ENCODE measurements at places on chromosomes 16 and 17.
A peak's percentile ranks its signal among the peaks of the same experiment; 100 is the strongest.

- no peak overlapping the region for H3K4me3 ChIP-seq
- DNase-seq = no peak
- H3K27me3 ChIP-seq = peaks cover 24% of the 10 kb centered on the region
- H3K27ac ChIP-seq = no peak overlapping the region
- no peaks in the 10 kb centered on the region for H3K4me1 ChIP-seq
These were observed 39.8 kb downstream of the TNFRSF13B start for GRCh38 chr17:16932156-16932555.

DNA sequence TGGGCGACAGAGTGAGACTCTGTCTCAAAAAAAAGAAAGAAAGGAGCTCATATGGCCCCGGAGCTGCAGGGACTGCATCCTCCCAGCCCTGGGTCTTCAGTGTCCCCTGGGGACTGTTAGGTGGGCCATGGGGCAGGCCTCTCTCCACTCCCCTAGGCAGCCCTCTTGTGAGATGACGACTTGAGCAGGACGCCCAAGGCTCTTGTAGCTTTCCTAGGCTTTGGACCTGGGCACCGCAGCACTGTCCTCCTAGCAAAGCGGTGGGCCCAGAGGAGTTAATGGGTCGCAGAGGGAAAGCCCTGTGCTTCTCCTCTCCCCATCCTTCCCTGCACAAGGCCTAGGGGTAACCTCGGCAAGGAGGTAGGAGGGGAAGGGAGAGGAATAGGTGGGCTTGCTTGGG, 202.2 kb downstream of the NTN1 start:
- H3K27me3 ChIP-seq = no peaks in the 10 kb centered on the region
- no peak for DNase-seq
- H3K4me3 ChIP-seq = no peak overlapping the region
- no peaks in the 10 kb centered on the region for H3K36me3 ChIP-seq
- H3K27ac ChIP-seq = no peak overlapping the region

DNA sequence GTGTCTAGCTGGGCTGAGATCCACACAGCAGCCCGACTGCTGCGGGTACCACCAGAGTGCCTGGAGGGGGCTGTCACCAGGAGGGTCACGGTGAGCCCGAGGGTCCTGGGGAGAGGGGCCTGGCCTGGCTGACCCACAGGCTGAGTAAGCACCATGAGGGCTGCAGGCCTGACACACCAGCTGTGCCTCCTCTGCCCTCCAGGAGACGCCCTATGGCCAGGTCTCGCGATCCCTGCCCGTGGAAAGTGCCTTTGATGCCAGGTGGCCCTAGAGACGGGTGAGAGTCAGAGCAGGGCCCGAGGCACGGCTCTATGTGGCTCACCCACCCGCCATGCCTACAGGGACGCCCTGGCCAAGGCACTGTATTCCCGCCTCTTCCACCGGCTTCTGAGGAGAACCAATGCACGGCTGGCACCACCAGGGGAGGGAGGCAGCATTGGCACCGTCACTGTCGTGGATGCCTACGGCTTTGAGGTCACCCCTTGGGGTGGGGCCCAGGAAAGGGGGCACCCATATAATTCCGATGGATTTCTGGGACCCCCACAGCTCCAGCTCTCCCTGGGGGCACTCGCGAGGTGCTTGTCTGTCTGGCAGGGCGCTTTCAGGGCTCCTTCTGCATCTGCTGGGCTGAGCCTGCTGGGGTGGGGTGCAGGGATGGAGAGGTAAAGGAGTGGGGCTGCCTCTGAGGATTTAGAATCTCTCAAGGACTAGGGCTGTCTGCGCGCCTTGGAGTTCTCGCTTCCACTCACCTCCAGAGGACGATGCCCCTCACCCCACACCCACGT, 7.1 kb downstream of the MYO15B start:
- no peaks in the 10 kb centered on the region for H3K4me1 ChIP-seq
- H3K27ac ChIP-seq = no peak overlapping the region
- H3K27me3 ChIP-seq = peaks cover 35% of the 10 kb centered on the region
- H3K36me3 ChIP-seq = no peaks in the 10 kb centered on the region
- H3K4me3 ChIP-seq = no peak overlapping the region
- DNase-seq = no peak

- DNase-seq = peak; percentile 69
- no peaks in the 10 kb centered on the region for H3K27me3 ChIP-seq
- H3K27ac ChIP-seq = peak overlapping the region; percentile 90
- H3K36me3 ChIP-seq = no peaks in the 10 kb centered on the region
- H3K4me1 ChIP-seq = peaks cover 18% of the 10 kb centered on the region
These were observed 3.3 kb downstream of the HOXB2 start for GRCh38 chr17:48541577-48542113.

GRCh38 chr16:49462362-49462988, 88.9 kb downstream of the C16orf78 start:
- DNase-seq = no peak
- H3K4me1 ChIP-seq = no peaks in the 10 kb centered on the region
- H3K36me3 ChIP-seq = no peaks in the 10 kb centered on the region
- no peak overlapping the region for H3K4me3 ChIP-seq

GRCh38 chr17:9044772-9045463, 23.6 kb downstream of the NTN1 start:
- H3K36me3 ChIP-seq = no peaks in the 10 kb centered on the region
- no peaks in the 10 kb centered on the region for H3K27me3 ChIP-seq
- peak overlapping the region; percentile 17 for H3K27ac ChIP-seq

DNA sequence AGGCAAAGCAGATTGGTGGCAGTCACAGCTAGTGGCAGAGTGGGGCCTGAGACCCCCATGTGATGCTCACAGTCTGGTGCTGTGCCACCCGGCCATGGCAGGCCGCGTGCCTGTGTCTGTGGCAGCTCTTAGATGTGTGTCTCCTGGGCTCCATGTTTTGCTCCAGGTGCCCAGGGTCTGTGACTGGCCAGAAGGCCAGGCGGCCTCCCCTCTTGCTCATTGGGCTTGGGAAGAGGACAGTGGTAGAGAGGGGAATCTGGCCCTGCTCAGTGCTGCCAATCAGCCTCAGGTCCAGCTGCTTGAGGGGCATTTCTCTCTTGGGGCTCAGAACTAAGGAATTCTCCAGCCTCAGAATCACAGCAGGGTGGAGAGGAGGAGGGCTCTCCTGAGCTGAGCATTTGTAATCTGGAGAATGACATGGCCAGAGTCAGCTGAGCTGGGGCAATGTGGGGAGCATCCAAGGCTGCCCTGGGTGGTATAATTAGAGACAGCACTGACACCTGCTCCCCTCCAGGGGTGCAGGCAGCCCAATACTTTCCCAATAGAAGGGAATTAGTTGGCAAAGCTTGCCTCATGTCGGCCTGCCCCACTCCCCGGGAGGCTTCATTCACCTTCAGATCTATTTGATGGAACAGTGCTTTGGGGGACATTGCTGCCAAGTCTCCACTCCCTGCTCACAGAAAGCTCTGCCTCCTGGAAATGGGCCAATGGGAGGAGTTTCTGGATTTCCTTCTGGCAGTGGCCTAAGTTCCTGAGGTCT, 2.7 kb upstream of the LASP1NB start:
- H3K36me3 ChIP-seq = no peaks in the 10 kb centered on the region
- peaks cover 15% of the 10 kb centered on the region for H3K4me1 ChIP-seq
- no peak overlapping the region for H3K27ac ChIP-seq
- no peaks in the 10 kb centered on the region for H3K27me3 ChIP-seq
- peak; percentile 63 for DNase-seq

- no peak overlapping the region for H3K4me3 ChIP-seq
- peak; percentile 62 for DNase-seq
- no peaks in the 10 kb centered on the region for H3K36me3 ChIP-seq
These were observed 126.0 kb downstream of the RAB11FIP4 start for GRCh38 chr17:31517524-31517923.

- H3K4me1 ChIP-seq = no peaks in the 10 kb centered on the region
- peaks cover 26% of the 10 kb centered on the region for H3K27me3 ChIP-seq
- H3K36me3 ChIP-seq = no peaks in the 10 kb centered on the region
- no peak overlapping the region for H3K27ac ChIP-seq
- no peak overlapping the region for H3K4me3 ChIP-seq
These were observed 279.5 kb upstream of the MYOCD start for GRCh38 chr17:12386225-12386624.

DNA sequence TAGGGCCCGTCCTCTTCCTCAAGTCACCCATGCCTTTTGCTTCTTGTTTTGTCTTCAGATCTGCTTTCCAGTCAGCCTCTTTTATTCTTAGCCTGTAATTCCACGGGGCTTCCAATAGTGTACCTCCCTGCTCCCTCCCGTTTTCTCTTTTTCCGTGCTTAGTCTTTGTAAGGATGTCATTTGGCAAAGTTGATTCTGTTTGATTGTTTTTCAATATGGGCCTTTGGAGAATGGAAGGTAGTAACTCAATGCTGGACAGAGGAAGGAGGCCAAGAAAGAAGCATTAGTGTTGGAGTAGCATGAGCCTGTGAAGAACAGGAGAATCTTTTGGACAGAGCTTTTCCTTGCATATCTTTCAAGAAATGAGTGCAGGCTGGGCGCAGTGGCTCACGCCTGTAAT, 6.5 kb downstream of the WWP2 start:
- peaks cover 7% of the 10 kb centered on the region for H3K4me1 ChIP-seq
- no peaks in the 10 kb centered on the region for H3K36me3 ChIP-seq
- no peak overlapping the region for H3K4me3 ChIP-seq
- DNase-seq = no peak
- no peak overlapping the region for H3K27ac ChIP-seq

GRCh38 chr17:73650140-73650539, 5.9 kb upstream of the SDK2 start:
- H3K36me3 ChIP-seq = no peaks in the 10 kb centered on the region
- DNase-seq = peak; percentile 43
- 0 out of 2 replicates have a peak, but pooled peaks cover 3% of the 10 kb centered on the region for H3K27me3 ChIP-seq
- no peak overlapping the region for H3K27ac ChIP-seq

DNA sequence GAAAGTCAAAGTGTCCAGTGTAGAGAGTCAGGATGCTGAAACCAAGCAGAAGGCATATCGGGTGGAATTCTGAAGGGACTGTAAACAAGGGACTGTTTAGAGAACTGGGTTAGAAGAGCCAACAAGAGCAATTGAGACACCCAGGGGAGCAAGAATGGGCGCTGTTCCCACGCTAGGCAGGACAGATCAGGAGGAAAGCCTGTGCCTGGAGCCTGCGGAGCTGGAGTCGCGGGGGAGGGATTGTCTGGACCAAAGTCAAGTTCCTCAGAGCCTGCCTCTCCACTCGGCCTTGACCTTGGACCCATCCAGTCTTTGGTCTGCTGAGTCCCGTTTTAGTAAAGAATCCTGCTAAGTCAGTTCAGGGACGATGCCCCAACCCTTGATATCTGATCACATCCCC, 14.7 kb upstream of the KLHL36 start:
- no peaks in the 10 kb centered on the region for H3K27me3 ChIP-seq
- no peak for DNase-seq
- H3K4me1 ChIP-seq = peaks cover 5% of the 10 kb centered on the region
- H3K36me3 ChIP-seq = no peaks in the 10 kb centered on the region
- H3K4me3 ChIP-seq = no peak overlapping the region

GRCh38 chr16:74611721-74612120, 4.8 kb upstream of the GLG1 start:
- H3K36me3 ChIP-seq = no peaks in the 10 kb centered on the region
- H3K4me3 ChIP-seq = no peak overlapping the region
- H3K27me3 ChIP-seq = no peaks in the 10 kb centered on the region
- no peak for DNase-seq
- no peak overlapping the region for H3K27ac ChIP-seq
- H3K4me1 ChIP-seq = 0 out of 2 replicates have a peak, but pooled peaks cover 3% of the 10 kb centered on the region

DNA sequence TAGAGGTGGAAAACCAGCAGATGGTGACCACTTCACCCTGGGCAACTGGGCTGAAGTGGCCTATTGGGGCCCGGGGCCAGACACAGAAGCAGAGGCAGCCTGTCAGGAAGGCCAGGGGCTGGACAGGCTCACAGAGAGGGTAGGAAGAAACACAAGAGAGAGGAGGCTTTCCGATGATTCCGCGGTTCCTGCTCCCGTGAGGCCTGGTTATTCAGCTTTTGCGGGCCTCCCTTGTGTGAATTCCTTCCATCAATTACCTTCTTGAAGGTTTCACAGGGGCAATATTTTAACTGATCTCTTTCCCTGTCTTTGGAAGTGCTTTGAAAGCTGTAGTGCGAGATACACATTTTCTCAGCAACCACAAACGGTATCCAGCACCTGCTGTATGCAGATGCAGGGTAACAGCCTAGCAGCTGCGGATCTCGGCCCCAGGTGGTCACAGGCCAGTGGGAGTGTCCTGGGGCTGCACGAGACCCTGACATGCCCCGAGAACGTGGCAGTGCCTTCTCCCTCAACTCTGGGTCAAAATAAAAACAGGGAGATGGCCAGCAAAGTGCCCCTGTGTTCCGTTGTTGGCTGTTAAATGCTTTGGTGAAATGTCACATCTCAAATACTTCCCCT, 11.6 kb upstream of the CMIP start:
- no peaks in the 10 kb centered on the region for H3K27me3 ChIP-seq
- H3K36me3 ChIP-seq = no peaks in the 10 kb centered on the region
- H3K27ac ChIP-seq = no peak overlapping the region

DNA sequence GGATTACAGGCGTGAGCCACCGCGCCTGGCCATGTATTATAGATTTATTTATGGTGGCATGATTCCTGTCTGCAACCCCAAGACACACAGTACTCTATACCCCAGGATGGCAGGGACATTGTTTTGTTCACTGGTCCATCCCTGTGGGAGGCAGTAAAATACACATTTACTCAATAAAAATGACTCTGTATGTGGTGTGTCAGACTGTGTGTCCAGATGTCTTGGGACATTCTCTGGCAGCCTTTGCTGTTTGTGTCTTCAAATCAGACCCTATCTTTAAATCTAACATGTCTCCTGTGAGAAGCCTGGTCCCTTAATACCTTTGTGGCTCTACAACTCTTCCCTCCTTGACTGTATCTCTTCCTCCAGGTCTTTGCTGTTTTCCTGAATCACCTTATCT, 1.7 kb upstream of the COASY start:
- peaks cover 3% of the 10 kb centered on the region for H3K36me3 ChIP-seq
- H3K27me3 ChIP-seq = no peaks in the 10 kb centered on the region
- no peak for DNase-seq
- H3K27ac ChIP-seq = no peak overlapping the region
- no peaks in the 10 kb centered on the region for H3K4me1 ChIP-seq

DNA sequence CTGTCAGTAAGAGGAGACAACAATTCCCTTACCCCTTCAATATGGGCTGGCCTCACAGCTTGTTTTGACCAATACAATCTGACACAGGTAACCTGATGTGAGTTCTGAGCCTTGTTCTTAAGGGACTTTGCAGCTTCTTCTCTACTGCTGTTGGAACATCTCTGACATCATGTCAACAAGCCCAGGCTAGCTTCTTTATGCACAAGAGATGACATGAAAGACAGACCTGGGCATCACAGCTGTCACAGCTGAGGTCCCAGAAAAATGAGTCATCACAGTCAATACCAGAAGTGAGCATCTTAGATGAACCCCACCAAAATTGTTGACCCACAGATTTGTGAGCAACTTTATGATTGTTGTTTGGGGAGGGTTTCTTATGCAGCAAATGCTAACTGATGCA, 431.7 kb upstream of the PSMD7 start:
- H3K27me3 ChIP-seq = no peaks in the 10 kb centered on the region
- no peak overlapping the region for H3K27ac ChIP-seq
- no peak for DNase-seq
- no peaks in the 10 kb centered on the region for H3K36me3 ChIP-seq
- no peaks in the 10 kb centered on the region for H3K4me1 ChIP-seq

DNA sequence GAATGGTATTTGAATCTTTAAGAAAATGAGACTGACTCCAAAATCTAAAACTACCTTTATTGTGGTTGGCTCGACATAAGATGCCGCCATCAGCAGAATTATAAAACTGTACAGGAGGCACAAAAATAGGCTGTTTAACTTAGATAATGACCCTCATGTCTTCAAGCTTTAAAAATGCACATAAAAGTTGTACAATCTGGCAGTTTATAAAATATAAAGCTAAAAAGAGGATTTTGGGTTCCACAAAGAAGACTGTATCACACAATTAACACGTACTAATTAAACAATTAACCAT, 18.6 kb upstream of the ICAM2 start:
- no peak overlapping the region for H3K27ac ChIP-seq
- H3K4me3 ChIP-seq = no peak overlapping the region
- 0 out of 2 replicates have a peak, but pooled peaks cover 2% of the 10 kb centered on the region for H3K4me1 ChIP-seq
- no peaks in the 10 kb centered on the region for H3K27me3 ChIP-seq
